ENCODE measurements at places on chromosomes 1 and 21. TPM values are rescaled to one million over a fixed set of nuclear protein-coding genes. Genes with fewer than 3 reads are reported as not detected.

DNA sequence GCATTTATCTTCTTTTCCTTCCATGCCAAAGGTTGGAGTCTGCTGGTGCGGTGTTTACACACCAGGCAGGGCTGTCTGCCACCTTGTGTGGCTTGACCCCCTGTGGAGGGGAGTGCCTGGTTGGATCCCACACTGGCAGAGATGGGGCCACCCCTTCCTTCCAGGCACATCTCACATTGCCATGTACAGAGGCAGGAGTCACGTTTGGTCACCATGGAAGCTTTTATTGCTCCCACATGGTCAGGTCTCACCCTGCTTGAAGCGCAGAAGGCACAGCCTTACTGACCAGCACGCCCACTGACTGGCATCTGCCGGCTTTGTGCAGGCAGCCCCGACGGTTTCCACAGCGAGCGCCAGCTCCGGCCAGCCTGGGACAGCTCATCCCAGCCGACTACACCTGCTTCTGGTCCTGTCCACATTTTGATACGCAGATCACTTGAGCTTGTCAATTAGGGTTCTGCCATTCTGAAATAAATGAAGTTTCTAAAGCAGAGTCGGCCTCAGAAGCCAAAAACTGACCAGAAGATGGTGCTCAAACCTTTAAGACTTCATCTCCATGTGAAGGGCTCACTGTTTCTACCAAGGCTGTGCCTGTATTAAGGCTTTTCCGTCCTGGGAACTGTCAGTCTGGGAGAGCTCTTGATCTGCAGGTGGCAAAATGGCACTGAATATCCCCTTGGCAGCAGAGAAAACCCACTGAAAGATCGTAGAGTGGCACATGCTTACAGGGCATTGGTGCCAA lies 35.6 kb upstream of the EPHA8 start:
- no peak for DNase-seq

GNG4 gene
- total RNA-seq: 10.6 TPM

DNA sequence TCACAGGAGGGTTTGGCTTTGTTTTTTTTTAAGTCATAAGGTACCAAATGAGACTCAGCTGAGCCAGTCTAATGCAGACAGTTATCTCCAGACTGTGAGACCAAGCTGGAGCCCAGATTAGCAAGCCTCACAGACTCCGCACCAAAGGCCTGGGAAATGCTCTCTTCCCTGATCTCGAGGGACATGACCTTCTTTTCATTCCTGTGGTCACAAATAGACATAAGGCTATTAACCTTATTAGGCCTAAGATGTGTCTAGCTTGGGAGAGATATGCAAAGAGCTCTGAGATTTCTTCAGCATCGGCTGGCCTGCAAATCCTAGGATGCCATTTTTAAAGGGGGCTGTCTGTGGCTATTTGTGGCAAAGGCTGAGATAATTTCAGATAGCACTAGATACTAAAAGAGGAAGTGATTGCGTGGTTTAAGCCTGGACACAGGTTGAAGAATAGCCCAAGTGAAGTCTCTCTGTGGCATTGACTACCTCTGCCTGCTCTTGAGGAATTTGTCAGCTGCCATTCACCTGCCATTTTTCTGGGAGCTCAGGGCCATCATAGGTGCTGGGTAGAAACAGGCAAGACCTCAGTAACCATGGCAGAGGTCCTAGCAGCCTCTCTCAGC lies 301.3 kb downstream of the SIPA1L2 start:
- no peak for DNase-seq

DNA sequence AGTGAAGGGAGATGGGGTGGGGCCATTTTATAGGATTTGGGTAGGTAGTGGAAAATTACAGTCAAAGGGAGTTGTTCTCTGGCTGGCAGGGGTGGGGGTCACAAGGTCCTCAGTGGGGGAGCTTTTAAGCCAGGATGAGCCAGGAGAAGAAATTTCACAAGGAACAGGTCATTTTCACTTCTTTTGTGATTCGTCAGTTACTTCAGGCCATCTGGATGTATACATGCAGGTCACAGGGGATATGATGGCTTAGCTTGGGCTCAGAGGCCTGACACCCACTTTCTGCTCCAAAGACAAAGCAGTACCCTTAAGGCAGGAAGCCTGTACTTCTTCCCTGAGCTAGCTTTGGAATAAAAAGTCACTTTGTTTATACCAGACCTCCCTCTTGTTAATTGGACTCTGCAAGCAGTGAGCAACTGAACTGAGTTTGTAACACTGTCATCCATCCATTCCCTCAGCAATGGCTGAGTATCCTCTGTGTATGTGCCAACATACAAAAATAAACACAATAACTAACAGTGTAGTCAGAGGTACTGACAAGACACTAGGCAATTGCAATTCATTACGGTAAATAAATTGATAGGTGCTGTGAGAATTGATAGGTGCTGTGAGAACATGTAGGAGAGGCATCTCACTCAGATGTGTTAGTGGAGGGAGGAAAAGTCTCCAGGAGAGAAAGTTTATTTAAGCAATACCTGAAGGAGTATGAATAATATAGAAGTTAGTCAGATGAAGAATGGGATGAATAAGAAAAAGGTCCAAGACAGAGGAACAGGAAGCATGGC lies 14.7 kb upstream of the RGS2 start:
- DNase-seq: no peak
